CD8-positive, alpha-beta memory T cell (primary cell): ENCODE measurements at places on chromosomes 5 and 9. TPM values are rescaled to one million over a fixed set of nuclear protein-coding genes. Genes with fewer than 3 reads are reported as not detected.

- no peak for DNase-seq
Observed at GRCh38 chr9:34010979-34011378, 37.7 kb downstream of the UBAP2 start.

- no peak for DNase-seq
Observed at GRCh38 chr5:139415221-139415861, 11.5 kb upstream of the SPATA24 start.

DNA sequence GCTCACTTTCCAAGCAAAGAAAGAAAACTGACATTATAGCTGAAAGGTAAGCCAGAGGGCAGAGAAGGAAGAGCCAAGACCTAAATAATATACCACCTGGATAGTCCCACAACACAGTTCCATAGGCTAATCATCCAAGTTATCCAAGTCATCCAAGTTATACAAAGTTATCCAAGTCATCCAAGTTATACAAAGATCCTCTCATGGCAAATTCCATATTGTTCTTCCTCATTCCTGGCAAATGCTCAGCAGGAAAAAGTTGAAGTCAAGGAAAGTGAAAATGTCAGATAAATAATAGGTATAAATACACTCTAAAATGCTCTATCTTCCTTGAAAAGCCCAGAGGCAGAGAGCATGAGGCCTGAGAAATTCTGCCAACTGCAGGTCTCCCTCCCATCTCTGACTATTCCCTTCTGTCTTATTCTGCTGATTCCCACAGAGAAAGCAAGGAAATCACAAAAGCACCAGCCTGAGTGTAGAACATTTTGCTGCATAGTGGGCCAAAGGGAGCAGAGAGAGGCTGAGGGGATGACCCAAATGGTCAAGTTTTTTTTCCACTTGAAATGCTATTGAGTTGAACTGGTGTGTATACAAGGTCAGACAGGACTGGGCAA is 12.5 kb downstream of the MCTP1 start:
- DNase-seq, result no peak

- DNase-seq, result no peak
Observed at GRCh38 chr5:12876541-12877298, 972.5 kb upstream of the CTNND2 start.

- peak; percentile 8 for DNase-seq
Observed at GRCh38 chr5:59367791-59368394, 525.6 kb downstream of the PDE4D start.

DNA sequence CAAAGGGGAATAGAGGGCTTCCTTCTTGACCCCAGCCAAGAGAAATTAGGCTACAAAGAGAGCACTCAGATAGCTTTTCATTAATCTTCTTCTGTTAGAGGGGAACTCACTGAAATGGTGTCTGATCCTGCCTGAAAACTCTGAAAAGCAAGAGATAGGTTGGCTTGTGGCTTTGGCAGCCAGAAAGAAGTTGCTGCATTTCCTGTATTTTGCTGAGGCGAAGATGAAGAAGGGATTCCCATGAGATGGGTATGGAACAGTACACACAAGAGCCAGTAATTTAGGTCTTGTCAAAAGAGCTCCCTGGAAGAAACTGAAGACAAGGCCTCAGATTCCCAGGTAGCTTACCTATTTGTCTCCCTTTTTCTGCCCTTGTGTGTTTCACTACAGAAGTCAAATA is 120.9 kb upstream of the TARS1 start:
- no peak for DNase-seq

- no peak for DNase-seq
Observed at GRCh38 chr5:68299105-68299504, 83.5 kb downstream of the PIK3R1 start.

DNA sequence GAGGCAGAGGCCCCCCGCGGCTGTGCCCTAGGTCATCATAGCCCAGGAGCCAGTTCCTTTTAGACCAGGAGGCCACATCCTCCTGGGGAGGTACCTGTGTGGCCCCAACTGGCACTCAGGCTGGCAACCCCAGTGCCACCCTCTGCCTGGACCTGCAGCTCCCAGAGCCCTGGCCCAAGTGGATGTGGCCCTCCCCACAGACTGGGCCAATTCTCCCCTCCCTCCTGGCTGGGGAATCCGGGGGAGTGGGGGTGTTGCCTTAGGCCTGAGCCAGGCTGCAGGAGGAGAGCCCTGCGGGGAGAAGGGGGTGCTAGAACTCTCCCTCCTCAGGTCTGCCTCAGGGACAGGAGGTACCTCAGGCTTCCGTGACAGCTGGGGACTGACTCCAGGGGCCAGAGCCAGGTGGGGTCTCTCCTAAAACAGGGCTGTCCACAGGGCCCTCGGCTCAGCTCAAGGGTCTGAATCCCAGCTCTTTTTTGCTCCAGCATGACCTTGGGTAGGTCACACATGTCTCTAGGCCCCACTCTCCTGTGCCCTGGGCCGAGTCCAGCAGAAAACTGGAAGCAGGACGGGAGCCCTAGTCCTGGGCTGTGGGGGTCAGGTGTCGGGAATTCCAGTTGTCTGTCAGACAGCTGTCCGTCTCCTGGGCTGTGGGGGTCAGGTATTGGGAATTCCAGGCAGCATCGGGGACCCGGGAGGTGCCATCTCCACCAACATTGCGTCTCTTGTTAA is 9.6 kb downstream of the DNLZ start:
- DNase-seq, result no peak

GRCh38 chr5:116598911-116599310 is 24.3 kb upstream of the SEMA6A start:
- DNase-seq, result no peak

- DNase-seq, result peak; percentile 33
Observed at GRCh38 chr9:35749515-35750255, 598 bp downstream of the RGP1 start.

DNA sequence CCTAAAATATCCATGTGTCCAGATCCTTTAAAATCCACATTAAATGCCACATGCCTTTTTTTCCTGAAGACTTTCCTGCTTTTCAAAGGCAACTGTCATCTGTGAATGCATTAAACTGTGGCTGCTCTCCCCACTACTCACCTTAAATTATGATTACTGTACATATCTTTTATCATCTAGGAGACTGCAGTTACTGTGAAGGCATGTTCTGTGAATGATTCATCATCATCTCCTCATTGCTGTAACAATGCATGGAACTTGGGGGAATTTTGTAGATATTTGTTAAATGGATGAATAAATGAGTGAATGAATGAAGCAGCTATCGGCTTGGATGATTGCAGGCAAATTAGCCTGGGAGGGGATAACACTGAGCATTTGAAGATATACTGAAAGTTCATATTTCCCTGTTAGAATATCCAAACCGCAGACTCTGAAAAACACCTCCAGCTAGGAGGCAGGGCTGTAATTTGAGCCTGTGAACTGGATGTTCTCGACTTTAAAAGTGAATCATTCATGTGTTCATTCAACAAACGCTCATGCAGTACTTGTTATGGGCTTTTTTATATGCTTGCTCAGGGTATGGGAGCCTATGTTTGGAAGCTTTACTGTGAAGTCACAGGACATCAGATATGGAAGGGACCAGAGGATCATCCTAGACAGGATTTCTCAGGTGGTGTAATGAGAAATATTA is 519.2 kb downstream of the KIF4B start:
- DNase-seq, result no peak

- no peak for DNase-seq
Observed at GRCh38 chr5:67058998-67059743, 137.4 kb downstream of the CD180 start.

DNA sequence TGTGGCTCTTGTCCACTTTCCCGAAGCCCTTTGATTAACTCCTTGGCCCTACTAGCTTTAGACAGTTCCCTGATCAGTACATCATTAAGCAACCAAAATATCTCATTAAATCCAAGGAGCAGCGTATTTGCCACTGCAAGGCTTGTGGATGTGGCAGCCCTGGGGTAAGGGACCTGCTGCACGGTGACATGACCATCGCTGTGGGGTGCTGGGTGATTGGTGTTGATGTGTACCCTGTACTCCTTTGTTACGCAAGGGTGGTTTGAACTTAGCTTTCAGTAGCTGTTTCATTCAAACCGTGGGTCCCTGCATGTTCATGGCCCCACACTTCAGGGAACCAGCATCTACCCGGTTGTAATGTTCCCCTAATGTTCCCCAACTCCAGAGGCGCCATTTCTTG is 41.0 kb downstream of the OTULIN start:
- no peak for DNase-seq

DNA sequence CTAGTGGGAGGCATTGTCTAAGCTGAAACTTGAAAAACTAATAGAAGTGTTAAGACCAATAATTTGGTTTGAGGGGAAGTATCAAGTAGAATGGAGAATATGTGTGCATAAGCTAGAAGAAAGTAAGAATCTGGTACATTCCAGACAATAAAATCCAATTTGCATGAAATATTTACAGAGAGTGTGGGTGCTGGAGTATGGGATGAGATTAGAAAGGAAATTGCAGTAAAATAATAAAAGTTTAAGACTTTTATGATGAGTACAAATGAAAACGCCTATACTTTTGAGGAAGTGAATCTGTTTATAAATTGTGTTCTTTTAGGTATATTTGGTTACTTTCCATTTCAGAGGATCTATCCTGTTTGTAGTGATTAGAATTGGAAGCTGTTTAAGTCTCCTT is 165.4 kb upstream of the TNC start:
- DNase-seq, result no peak

- no peak for DNase-seq
Observed at GRCh38 chr9:120252248-120252647, 327.7 kb downstream of the CDK5RAP2 start.

- no peak for DNase-seq
Observed at GRCh38 chr5:154608531-154609011, 130.5 kb upstream of the HAND1 start.

GRCh38 chr5:115625579-115626444 is at the start of gene TMED7:
Gene TMED7 (minus strand): TSS chr5:115626036. CDS start chr5:115625792, 244 bp downstream.
- peak; percentile 100 for DNase-seq

- DNase-seq, result no peak
Observed at GRCh38 chr9:111484572-111484894, 350 bp upstream of the ECPAS start.

DNA sequence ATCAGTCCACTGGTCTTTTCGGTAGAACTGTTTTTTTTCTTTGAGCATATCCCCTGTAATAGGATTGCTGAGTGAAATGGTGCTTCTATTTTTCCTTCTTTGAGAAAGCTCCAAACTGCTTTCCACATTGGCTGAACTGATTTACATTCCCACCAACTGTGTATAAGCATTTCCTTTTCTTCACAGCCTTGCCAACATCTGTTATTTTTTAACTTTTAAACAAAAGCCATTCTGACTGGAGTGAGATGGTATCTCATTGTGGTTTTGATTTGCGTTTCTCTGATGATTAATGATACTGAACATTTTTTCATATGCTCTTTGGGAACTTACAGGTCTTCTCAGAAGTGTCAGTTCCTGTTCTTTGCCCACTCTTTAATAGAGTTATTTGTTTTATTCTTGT is 764.7 kb downstream of the MTRR start:
- no peak for DNase-seq

DNA sequence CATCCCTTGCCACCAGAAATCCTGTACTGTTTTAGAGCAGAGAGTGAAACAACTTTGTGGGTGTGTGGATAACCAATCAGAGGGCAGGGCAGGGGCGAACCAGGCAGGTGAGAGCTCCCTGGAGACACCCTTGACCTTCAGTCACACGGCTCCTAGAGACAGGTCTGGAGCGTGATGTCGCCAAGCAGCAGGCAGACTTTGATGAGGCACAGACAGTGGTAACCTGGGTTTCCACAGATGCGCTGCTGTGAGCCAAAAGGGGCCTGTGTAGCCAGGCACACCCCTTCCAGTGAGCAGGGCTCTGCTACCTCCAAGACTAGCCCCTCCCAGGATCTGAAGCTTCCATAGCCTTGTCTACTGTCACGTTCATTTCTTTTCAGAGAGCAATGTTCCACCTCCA is 317.8 kb upstream of the ADCY2 start:
- no peak for DNase-seq

GRCh38 chr9:131238402-131239021 is 37.8 kb downstream of the FAM78A start:
- DNase-seq, result no peak

DNA sequence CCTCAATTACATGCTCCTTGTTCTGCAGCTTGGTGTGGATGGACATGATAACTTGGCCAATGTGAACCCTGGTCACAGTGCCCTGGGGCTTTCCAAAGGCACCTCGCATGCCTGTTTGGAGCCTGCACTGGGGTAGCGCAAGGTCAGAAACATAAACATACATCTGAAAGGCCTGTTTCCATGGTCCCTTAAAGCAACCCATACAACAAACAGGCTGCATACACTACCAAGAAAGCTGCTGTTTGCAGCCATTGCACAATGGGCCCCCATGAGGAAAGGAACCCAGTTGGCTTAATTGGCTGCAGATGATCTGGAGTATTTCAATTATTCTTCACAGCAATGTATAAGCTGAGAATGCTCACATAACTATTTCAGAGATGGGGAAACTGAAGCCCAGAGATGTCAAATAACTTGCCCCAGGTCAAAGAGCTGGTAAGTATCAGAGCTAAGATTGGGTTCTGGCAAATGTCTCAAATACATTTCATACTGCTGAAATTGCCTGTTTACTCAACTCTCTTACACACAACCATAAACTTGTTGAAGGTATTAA is 233.9 kb downstream of the ASTN2 start:
- no peak for DNase-seq

DNA sequence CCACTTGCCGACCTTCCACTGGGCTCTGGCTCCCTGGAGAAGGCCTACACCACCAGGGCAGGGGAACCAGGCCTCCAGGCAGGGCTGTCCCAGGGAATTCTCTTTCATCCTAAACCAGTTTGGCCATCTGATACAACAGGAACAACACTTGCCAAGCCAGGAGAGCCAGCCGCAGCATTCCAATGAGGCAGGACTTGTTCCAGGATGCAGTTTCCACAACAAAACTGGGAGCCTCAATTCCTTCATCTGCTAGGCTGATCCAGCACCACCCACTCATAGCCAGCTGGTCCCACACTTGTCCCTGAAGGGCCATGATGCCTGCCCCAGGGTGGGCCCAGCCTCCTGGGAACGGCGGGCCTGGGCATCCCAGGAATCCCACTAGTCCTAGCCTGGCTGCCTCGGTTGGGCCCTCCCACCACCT is 26.0 kb downstream of the BICD2 start:
- DNase-seq, result no peak

Gene SLC45A2
- not detected for total RNA-seq

Gene PCDHGA2
- 0.07 TPM for total RNA-seq

Gene SHISAL2B
- total RNA-seq, result not detected

Gene FBP2
- not detected for total RNA-seq

Gene KIF3A
- 21.1 TPM for total RNA-seq

Gene DND1
- 2.3 TPM for total RNA-seq

Gene HDHD3
- 14.3 TPM for total RNA-seq

Gene CCL27
- total RNA-seq, result 0.39 TPM

Gene ANXA2R
- total RNA-seq, result 6.0 TPM

Gene RPP25L
- 39.0 TPM for total RNA-seq

Gene MOCS2
- total RNA-seq, result 27.0 TPM

Gene SMIM32
- total RNA-seq, result not detected

Gene PCDHB9
- total RNA-seq, result not detected

Gene CNTNAP3B
- not detected for total RNA-seq
